ENCODE measurements at places on chromosomes 2 and 18. TPM values are rescaled to one million over a fixed set of nuclear protein-coding genes. Genes with fewer than 3 reads are reported as not detected.

EML6 gene
- total RNA-seq: 1.5 TPM

GCG gene
- total RNA-seq: not detected

LINC00305 gene
- total RNA-seq: not detected

HRH4 gene
- 1.1 TPM for total RNA-seq

DNA sequence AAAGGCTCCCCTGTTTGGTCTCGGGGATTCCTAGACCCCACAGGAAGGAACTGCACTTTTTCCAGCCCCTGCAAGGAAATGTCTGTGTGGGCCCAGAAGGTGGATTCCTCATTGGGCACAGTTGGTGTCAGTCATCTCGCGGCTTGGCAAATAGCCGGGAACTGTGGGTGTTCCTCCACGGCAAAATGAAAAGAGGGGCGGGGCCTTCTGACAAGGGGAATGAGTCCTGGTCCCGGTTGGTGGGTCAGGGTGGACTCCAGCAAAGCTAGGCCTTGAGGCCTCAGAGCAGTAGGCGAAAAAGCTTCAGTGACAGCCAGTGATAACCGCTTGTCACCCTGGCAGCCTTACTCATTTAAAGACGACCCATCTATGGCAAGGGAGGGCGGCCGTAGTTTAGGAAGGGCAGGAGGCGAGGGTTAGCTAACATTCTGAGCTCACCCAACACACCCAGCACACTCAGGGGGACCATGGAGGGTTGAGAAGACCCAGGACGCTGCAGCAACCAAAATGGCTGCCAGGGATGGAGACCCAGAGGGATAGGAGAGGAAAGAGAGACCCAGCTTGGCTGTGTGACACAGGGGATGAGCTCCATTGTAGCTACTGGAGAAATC is 16.5 kb downstream of the SLC4A3 start:
- no peak for DNase-seq

- DNase-seq: no peak
Measured at GRCh38 chr2:42815726-42816125, 23.3 kb upstream of the HAAO start.

DNA sequence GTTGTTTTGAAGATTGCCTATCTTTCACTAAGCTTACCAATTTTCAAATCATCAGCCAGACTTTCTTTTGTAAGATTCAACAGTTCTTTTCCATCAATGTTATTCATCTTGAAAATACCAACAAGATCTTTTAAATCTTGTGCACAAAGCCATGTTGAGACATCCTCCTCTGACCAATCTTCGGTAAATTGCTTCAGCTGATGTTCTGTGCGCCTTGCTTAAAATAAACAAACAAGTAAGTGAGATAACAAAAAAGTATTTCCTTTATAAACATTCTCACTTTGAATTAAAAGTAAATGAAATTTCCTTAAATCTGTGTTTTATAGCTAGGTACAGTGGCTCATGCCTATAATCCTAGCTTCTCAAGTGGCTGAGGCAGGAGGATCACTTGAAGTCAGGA is 30.3 kb downstream of the WDSUB1 start:
- DNase-seq: no peak
